Fibroblast of lung (primary cell): ENCODE measurements at places on chromosomes 7 and 10. TPM values are rescaled to one million over a fixed set of nuclear protein-coding genes. Genes with fewer than 3 reads are reported as not detected.

DNA sequence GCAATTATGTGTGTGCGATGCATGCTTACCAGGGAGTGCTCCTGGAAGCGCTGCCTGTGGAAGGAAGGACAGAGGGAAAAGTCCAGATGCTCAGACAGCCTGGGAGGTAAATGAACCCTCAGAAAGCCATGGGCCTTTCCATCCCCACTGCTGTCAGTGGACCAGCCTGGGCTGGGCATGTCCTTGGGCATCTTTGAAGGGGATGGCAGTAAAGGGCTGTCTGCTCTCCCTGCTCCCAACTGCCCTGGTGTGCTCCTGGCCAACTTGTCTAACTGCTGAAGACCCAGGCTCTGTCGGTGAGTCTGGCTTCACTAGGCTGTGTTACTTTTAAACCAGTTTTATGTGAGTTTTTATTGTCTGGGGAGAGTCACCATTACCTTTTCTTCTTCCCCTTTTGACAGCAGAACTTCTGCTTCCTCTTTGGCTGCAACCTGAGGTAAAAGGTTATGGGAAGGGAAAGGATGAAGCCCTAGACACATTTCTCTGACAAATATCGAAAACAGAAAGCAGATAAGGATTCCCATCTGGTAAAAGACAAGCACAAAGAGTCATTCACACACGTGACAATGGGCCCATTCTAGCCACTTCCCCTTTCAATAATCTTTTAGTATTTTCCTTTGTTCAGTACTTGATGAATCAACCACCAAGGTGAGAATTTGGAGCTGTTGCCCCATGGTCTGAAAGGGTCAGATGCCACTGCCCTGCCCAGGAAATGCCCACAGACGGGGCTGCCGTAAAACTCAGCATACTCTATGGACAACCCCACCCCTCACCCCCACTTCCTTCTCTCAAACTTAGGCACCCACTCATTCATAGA, 27.6 kb upstream of the PIK3AP1 start:
- H3K4me3 ChIP-seq, result no peak overlapping the region
- no peaks in the 10 kb centered on the region for H3K27me3 ChIP-seq
- H3K36me3 ChIP-seq, result no peaks in the 10 kb centered on the region
- no peak overlapping the region for H3K27ac ChIP-seq
- H3K4me1 ChIP-seq, result no peaks in the 10 kb centered on the region

- H3K27ac ChIP-seq, result no peak overlapping the region
- no peaks in the 10 kb centered on the region for H3K27me3 ChIP-seq
- peaks cover 26% of the 10 kb centered on the region for H3K36me3 ChIP-seq
- no peak overlapping the region for H3K4me3 ChIP-seq
- no peak for DNase-seq
- no peaks in the 10 kb centered on the region for H3K4me1 ChIP-seq
Measured at GRCh38 chr7:98969386-98969785, 91.1 kb downstream of the TRRAP start.

DNA sequence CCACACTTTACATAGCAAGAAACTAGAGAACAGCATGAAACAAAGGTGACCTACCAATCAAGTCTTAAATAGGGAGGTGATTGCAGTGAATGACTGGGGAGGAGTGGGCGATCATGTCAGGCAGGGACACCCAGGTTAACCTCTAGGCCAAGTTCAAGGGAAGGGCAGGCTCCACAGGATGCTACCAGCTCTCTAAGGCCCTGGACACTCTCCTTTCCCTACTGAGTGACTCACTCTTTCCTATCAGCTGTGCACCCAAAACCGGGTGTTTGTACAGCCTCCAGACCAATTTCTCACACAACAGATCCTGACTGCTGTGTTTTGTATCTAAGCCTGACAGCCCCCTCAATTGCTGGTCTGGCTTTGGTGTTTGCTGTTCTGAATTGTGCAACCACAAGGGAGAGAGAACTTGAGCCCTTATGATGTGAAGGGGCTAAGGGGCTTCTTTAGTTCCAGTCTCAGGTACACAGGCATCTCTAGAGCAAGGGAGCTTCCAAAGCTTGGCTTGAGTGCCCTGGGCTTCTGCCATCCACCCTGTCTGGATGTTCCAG, 107.8 kb downstream of the TBXAS1 start:
- no peak overlapping the region for H3K27ac ChIP-seq
- no peaks in the 10 kb centered on the region for H3K36me3 ChIP-seq
- H3K4me3 ChIP-seq, result no peak overlapping the region
- peaks cover 2% of the 10 kb centered on the region for H3K27me3 ChIP-seq
- DNase-seq, result peak; percentile 88
- no peaks in the 10 kb centered on the region for H3K4me1 ChIP-seq

GRCh38 chr10:89665302-89665701, 20.3 kb upstream of the PANK1 start:
- no peaks in the 10 kb centered on the region for H3K4me1 ChIP-seq
- no peak overlapping the region for H3K4me3 ChIP-seq
- no peak overlapping the region for H3K27ac ChIP-seq

GRCh38 chr10:79196470-79197461, 128.0 kb downstream of the ZMIZ1 start:
- H3K27me3 ChIP-seq, result no peaks in the 10 kb centered on the region
- H3K27ac ChIP-seq, result peak overlapping the region; percentile 45
- H3K4me3 ChIP-seq, result no peak overlapping the region
- peaks cover 26% of the 10 kb centered on the region for H3K4me1 ChIP-seq
- DNase-seq, result peak; percentile 55

GRCh38 chr10:17644485-17644943, 563 bp downstream of the STAM start:
- peak; percentile 55 for DNase-seq
- H3K4me3 ChIP-seq, result peak overlapping the region; percentile 91

- no peaks in the 10 kb centered on the region for H3K27me3 ChIP-seq
- no peak for DNase-seq
- no peaks in the 10 kb centered on the region for H3K4me1 ChIP-seq
Measured at GRCh38 chr10:101559596-101560297, 28.3 kb downstream of the POLL start.

DNA sequence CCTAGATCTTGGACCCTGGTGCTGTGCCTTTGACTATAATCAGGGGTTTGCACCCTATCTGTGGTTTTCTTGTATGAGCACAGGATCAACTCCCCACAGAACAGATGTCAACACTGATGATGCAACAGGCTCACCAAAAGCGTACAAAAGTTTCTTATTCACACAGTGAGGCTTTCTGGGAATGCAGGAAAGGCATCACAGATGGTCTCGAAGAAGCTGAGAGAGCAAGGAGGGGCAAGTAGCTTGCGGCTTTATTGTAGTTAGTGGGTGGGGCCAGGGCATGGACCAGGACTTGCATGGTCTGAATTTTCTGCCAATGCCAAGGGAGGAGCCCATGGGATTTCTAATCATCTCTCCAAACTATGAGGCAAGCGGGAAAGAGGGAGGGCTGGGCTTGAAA, 46.2 kb downstream of the SEC61G start:
- H3K4me1 ChIP-seq, result no peaks in the 10 kb centered on the region
- no peaks in the 10 kb centered on the region for H3K27me3 ChIP-seq
- no peak overlapping the region for H3K27ac ChIP-seq
- no peak for DNase-seq
- H3K4me3 ChIP-seq, result no peak overlapping the region

- DNase-seq, result peak; percentile 55
- H3K36me3 ChIP-seq, result no peaks in the 10 kb centered on the region
- H3K4me1 ChIP-seq, result no peaks in the 10 kb centered on the region
- H3K27ac ChIP-seq, result peak overlapping the region; percentile 79
Measured at GRCh38 chr7:148941598-148942275, 57.6 kb upstream of the EZH2 start.

DNA sequence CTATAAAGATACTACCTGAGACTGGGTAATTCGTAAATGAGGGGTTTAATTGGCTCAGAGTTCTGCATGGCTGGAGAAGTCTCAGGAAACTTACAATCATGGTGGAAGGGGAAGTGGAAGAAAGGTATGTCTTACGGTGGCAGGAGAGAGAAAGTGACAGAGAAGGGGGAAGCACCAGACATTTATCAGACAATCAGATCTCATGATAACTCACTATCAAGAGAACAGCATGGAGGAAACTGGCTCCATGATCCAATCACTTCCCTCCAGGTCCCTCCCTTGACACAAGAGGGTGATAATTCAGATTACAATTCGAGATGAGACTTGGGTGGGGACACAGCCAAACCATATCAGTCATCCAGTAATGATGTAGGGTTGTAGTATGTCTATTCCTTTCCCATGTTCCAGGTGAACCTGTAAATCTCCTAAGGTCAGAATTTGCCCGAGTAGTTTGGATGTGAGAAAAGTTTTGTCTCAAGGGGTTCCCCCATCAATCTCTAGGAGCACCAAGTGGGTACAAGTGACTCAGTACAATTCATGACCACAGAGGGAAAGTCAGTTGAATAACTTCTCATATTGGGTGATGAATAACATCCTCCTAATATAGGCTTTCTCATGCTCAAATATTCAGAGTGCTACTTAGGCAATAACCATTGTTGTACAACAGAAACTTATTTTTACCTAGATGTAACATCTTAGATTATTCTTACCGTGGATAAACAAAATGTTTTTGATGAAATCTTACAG, 39.7 kb upstream of the MTPN start:
- no peaks in the 10 kb centered on the region for H3K27me3 ChIP-seq
- DNase-seq, result no peak
- no peak overlapping the region for H3K4me3 ChIP-seq
- H3K27ac ChIP-seq, result no peak overlapping the region

DNA sequence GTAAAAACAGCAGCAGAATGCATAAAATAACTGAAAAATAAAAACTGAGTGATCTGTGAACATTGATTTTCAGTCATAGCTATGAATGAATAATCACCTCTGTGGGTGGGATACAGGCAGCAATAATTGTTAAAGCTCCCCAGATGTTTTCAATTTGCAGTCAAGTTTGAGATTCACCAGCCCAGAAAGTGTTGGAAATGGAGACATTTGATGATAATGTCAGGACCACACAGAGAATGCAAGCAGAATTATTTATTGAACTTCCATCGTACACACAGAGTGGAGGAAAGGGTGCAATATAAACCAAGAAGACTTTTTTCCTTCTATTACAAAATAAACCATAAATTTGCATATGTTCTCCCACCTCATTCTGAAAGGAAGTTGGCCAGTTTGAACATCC, 601.7 kb downstream of the ANKRD7 start:
- H3K4me3 ChIP-seq, result no peak overlapping the region
- H3K27ac ChIP-seq, result no peak overlapping the region
- DNase-seq, result no peak
- no peaks in the 10 kb centered on the region for H3K4me1 ChIP-seq

DNA sequence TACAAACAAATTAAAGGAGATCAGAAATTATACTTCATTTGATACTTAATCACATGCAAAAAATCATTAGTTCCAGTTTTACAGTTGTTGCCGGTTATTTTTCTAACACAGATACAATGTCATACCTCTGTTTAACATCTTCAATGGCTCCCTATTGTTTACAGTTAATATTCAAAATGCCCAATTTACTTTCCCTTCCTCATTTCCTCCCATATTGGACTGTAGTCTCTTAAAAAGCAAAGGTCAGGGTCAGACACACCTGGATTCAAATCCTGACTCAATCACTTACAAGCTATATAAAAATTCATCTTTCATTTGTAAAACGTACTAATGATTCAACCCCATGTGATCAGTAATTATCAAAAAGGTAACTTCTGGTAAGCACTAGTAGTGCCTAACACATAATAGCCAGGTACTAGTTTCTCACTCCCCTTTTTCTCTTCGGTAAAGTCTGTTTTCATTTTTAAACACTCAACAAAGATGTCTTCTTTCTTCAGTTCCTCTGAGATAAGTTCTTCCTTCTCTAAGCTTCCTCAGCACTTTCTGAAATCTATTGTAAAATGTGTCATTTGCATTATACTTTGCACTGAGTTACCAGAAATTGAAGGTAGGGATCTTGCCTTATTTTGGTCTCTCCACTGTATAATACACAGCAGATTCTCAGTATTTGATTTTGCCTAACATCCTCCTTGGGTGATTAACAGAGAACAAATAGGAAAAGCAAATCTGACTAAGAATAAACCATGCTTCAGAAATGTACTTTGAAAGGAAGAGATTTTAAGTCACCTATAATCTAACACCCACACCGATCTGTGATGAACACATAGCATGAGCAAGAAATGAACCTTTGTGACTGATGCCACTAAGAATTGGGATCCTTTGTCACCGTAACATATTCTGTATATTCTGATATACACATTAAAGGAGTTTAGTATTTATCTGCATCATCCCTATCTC, 16.1 kb downstream of the KMT2C start:
- H3K4me1 ChIP-seq, result no peaks in the 10 kb centered on the region
- no peaks in the 10 kb centered on the region for H3K36me3 ChIP-seq

DNA sequence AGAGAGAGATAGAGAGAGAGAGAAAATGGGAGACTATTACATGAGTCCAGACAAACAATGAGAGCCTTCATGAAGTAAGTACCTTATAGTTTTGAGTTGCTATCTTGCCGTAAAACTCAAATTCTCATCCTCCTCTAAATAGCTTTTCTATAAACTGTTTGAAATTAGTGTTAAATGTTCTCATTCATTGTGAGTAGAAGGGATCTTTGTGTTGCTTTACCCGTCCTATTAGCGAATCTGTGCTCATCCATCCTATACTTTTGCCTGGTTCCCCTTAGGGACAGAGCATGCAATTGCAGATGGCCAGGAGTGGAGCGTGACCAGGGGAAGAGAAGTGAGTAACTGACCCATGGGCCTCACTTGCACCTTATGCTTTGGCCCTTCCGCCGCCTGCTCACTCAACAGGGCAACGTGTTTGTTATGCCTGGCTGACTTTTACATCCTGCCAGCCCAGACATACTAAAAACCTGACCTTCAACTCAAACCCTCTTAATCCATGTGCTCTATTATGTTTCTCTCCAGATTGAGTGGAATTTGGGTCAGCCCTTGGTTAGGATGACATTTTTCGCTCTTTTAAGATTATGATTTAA, 244.2 kb upstream of the YAE1 start:
- H3K4me1 ChIP-seq, result no peaks in the 10 kb centered on the region
- H3K27me3 ChIP-seq, result no peaks in the 10 kb centered on the region
- no peak overlapping the region for H3K27ac ChIP-seq
- no peak for DNase-seq

DNA sequence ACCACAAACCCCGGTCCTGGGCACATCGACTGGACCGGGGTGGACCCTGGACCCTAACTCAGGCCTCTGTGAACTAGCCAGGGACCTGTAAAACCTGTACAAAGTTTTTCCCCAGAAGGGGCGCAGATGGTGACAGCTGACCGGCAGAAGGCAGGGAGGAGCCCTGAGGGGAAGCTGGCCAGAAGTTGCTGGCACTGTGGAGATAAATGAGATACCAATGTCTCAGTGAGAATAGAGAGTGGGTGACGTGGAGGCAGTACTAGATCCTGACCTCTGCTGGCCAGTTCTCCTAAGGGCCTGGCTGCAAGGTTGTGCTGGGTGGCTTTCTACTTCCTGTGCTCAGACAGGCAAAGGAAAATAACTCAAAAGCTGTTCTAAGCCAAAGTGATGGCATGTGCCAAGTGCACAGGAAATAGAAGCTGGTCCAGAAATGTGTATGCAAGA, 10.6 kb upstream of the TSPAN14 start:
- no peak overlapping the region for H3K27ac ChIP-seq
- H3K36me3 ChIP-seq, result no peaks in the 10 kb centered on the region
- no peak overlapping the region for H3K4me3 ChIP-seq

- no peak for DNase-seq
- no peaks in the 10 kb centered on the region for H3K4me1 ChIP-seq
- no peaks in the 10 kb centered on the region for H3K36me3 ChIP-seq
- no peak overlapping the region for H3K4me3 ChIP-seq
Measured at GRCh38 chr7:142140401-142140959, 29.0 kb downstream of the MGAM2 start.

The TUBAL3 gene
- not detected in 2 replicates for polyA plus RNA-seq

The ZNF92 gene
- 4.0 and 4.1 TPM in 2 replicates for polyA plus RNA-seq

The KAZALD1 gene
- 4.6 and 15.3 TPM in 2 replicates for polyA plus RNA-seq

The FAM237B gene
- polyA plus RNA-seq, result 0.03 TPM in 1 of 2 replicates, not detected in the other

The WAPL gene
- polyA plus RNA-seq, result 22.0 and 24.6 TPM in 2 replicates

The PON3 gene
- 0.50 TPM in 1 of 2 replicates, not detected in the other for polyA plus RNA-seq

The ITGB8 gene
- 3.8 and 10.8 TPM in 2 replicates for polyA plus RNA-seq

The EBLN1 gene
- polyA plus RNA-seq, result not detected in 2 replicates

The CALCR gene
- not detected in 2 replicates for polyA plus RNA-seq

The FAM221A gene
- 1.1 and 1.5 TPM in 2 replicates for polyA plus RNA-seq
